EL (cell line): ENCODE measurements at places on chromosomes 2 and 18.

DNA sequence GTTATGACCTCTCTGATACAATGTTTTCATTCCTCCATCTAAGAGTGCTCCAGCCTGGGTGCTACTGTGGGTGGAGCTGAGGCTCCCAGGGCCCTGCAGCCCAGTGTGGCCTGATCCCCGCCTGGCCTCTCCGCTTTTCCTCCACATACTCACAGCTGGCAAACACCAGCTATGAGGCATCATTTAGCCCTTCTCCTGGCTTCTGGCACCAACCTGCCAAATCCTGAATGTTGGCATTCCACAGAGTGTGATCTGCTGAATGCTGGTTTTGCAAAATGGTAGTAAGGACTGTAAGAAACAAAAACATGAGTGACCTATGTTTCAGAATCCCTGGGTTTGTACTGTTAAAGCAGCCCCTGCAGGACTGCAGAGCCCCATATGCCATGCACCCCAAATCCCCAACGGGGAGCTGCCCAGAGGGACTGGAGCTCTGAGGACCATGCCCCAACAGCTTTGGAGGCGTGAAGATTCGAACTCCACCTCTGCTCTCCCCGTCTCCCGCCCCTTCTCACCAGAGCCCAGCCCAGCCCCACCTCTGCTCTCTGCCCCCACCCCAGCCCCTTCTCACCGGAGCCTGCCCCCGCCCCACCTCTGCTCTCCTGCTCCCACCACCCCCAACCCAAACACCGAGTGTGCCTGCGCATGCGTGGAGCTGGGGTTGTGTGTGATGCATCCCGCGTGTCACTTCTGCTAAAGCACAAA, 4.2 kb downstream of the SLC66A2 start:
- DNase-seq, result no peak

- no peak for DNase-seq
These were observed 112.1 kb downstream of the PHLPP1 start for GRCh38 chr18:62827397-62827796.

DNA sequence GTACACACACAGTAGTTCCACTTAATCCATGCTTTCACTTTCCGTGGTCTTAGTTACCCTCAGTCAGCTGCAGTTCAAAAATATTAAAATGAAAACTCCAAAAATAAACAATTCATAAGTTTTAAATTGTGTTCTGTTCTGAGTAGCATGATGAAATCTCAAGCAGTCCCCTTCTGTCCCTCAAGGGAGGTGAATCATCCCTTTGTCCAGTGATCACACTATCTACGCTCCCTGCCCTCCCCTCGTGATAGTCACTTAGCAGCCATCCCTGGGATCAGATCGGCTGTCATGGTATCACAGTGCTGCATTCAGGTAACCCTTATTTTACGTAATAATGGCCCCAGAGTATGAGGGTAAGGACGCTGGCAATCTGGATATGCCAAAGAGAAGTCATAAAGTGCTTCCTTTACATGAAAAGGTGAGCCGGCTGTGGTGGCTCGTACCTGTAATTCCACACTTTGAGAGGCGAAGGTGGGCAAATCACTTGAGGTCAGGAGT, 5.8 kb upstream of the RTN4 start:
- DNase-seq, result peak; percentile 51

GRCh38 chr2:218312267-218312756, 20.0 kb upstream of the TMBIM1 start:
- DNase-seq, result no peak

GRCh38 chr2:198036029-198036879, 231.9 kb downstream of the PLCL1 start:
- DNase-seq, result no peak

DNA sequence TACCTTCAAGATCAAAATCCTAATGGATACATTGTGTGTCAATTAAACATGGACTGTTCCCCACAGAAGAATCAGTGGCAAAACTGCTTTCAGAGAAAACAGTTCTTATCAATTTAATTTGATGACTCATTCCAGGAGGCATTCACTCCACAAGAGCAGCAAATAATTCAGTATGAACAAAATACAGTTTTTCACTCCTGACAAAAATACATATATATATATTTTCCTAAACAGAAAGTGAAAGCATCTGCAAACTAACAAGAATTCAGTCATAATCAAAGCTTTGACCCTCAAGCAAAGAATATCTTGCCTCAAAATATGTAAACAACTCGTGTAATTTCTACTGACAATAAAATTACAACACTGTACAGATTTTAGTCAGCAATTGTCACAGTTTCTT, 685.1 kb upstream of the SLC8A1 start:
- peak; percentile 6 for DNase-seq

- DNase-seq, result peak; percentile 87
These were observed 23.5 kb upstream of the TMEM178A start for GRCh38 chr2:39642051-39642718.

- DNase-seq, result peak; percentile 49
These were observed 2.8 kb downstream of the CIDEA start for GRCh38 chr18:12256951-12257350.

DNA sequence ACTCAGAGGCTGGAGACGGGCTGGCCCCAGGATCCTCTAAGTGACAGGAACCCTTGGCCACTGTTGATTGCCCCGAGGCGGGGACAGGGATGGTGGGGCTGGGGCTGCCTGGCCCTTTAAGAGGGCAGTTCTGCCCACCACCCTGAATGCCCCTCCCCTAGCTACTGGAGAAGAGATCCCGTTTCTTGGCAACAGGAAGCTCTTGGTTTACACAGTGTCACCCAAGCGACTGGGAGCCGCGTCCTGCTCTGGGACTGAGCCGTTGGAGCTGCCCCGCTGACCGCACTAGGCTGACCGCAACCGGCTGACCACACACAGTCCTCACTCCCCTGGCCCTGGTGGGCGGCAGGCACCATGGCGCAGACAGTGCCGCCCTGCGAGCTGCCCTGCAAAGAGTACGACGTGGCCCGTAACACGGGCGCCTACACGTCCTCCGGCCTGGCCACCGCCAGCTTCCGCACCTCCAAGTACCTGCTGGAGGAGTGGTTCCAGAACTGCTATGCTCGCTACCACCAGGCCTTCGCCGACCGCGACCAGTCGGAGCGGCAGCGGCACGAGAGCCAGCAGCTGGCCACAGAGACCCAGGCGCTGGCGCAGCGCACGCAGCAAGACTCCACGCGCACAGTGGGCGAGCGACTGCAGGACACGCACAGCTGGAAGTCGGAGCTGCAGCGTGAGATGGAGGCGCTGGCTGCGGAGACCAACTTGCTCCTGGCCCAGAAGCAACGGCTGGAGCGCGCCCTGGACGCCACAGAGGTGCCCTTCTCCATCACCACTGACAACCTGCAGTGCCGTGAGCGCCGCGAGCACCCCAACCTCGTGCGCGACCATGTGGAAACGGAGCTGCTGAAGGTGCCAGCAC, at the start of gene TEKT4:
Gene TEKT4 (plus strand): TSS at position 205 of the 862 bp plus-strand sequence. CDS start 150 bp downstream, at position 355.
- peak; percentile 45 for DNase-seq

- peak; percentile 30 for DNase-seq
These were observed 98.2 kb upstream of the HNMT start for GRCh38 chr2:137865954-137866540.

DNA sequence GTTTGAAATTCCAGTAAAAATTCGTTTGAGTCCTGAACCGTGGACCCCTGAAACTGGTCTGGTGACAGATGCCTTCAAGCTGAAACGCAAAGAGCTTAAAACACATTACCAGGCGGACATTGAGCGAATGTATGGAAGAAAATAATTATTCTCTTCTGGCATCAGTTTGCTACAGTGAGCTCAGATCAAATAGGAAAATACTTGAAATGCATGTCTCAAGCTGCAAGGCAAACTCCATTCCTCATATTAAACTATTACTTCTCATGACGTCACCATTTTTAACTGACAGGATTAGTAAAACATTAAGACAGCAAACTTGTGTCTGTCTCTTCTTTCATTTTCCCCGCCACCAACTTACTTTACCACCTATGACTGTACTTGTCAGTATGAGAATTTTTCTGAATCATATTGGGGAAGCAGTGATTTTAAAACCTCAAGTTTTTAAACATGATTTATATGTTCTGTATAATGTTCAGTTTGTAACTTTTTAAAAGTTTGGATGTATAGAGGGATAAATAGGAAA, 80.7 kb downstream of the ACSL3 start:
- peak; percentile 70 for DNase-seq

DNA sequence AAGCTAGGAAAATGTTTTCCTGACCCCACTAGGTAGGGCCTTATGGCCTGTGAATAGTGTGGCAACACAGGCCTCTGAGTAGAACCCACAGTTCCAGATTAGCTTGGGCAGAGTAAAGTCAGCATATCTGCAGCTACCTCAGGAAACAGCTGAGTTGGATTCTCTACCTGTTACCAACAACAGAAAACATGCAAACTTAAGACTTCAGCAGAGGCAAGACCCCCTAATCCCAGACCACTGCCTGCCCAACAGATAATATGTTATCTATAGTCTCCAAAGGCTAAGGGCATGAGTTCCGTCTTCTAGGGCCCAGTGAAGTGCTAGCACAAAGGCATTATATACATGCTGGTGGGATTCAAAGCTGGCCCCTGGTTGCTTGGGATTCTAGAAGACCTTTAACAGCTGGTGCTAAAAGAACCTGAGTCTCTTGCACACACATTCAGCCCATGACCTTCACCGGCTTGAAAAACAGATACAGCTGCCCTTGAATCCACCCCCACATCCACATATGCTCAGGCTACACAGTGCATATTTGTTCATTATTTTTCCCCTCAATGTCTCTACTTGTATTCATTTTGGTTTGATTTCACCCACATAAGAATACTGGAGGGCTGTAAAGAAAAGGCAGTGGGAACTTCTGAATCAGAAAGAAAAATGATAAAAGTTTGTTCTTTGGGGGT, 13.5 kb upstream of the UBXN4 start:
- no peak for DNase-seq

- peak; percentile 25 for DNase-seq
These were observed 283.4 kb downstream of the CLIP4 start for GRCh38 chr2:29398384-29399237.

GRCh38 chr2:63834401-63834800, 7.3 kb upstream of the UGP2 start:
- no peak for DNase-seq

GRCh38 chr2:162473986-162474385, 130.1 kb downstream of the GCA start:
- no peak for DNase-seq

DNA sequence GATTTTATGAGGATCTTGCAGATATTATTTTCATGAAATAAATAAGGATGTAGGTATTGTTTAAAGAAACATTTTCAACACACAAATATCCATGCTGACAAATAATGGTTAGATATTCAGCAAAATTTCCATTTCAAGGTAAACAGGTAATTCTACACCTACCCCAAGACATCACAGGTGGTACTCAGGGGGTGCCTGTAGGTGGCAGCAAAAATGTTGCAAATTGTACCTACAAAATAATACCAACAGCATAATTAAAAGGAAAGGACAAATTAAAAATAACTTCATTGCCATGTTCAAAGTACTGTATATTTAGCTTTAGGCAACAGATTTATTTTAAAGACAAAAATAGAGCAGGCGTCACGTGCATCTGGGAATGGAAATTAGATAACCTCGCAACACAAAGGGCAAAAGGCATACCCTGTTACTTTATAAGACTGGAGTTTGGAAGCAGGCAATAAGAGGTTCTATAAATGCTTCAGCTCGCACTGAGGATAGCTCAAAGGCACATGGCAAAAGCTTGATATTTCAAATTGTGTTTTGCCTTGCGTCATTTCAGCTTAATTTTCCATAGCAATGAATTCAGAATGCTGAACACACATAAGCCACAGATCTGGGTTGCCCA, 630.5 kb downstream of the TDRD15 start:
- DNase-seq, result no peak

DNA sequence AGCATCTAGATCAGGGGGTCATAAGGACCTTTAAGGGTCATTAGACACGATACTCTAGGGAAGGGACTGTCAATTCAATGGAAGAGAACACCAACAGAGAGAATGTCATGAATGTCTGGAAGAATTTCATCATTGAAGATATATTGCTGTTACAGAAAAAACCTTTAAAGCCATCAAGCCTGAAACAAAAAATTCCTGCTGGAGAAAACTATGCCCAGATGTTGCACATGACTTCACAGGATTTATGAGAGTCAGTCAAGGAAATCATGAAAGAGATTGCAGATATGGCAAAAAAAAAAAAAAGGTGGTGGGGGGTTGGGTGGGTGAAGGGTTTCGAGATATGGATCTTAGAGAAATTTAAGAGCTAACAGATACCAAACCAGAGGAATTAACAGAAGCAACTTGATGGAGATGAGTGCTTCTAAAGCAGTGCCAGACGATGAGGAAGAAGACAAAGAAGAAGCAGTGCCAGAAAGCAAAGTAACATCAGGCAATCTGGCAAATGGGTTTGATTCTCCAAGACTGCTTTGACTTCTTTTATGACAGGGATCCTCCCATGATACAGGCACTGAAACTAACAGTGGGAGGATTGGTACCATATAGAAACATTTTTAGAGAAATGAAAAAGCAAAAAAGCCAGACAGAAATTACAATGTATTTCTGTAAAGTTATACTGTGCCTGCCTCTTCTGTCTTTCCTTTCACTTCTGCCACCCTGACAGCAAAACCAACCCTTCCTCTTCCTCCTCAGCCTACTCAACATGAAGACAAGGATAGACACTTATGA, 28.5 kb downstream of the MAP4K3 start:
- DNase-seq, result no peak

DNA sequence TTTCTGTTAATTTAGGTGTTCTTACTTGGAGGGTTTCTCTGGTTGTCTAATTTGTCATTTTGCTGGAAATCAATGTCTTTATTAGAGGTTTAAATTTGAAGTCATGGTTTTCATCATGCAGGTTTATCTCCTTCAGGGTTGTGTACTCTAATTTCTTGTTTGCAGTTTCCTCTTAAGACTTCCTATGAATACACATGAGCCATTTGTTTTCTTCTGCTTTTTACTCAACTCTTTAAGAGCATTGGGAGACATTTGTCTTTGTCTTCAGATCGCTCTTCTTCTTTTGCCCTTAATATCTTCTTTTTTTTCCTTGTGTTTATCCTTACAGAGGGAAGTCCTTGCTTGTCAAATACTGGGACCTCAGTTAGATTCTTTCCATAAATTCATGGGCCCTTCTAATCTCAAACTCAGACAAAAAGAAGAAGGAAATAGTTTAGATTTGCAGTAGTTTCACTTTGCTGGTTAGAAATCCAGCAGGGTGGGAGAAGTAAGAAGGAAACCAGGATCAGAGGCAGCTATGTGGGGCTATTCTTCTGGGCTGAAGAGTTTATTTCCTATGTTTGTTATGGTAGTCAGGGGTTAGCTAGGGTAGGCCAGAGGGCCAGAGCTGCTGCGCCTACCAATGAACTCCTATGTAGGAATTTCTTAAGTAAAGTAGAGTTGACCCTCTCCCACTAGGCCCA, 176.6 kb downstream of the DYSF start:
- no peak for DNase-seq

- DNase-seq, result no peak
These were observed 68.1 kb downstream of the TMEM247 start for GRCh38 chr2:46547223-46548102.

- peak; percentile 35 for DNase-seq
These were observed 62.5 kb downstream of the STK39 start for GRCh38 chr2:168184681-168185513.

- DNase-seq, result no peak
These were observed 277.2 kb upstream of the HS6ST1 start for GRCh38 chr2:128595763-128596395.
